B cell (primary cell): ENCODE measurements at places on chromosomes 3 and 15. TPM values are rescaled to one million over a fixed set of nuclear protein-coding genes. Genes with fewer than 3 reads are reported as not detected.

DNA sequence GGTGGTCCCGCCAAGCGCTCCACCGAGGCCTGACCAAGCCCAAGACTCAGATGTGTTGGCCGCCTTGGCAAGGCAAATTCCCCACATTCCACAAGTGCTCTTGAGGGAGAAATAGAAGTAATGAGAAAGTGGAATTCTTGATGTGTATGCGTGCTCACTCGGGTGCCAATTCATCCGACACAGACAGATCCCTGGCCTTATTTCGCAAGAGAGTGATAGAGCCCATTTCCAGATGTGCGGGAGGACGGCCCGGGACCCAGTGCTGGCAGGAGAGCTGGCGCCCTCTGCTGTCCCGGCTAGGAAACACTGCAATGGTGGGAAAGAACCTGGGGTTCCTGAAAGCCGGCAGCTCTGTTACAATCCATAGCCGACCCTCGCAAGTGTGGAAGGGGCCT, 76.0 kb downstream of the HMG20A start:
- H3K27me3 ChIP-seq = no peaks in the 10 kb centered on the region
- no peaks in the 10 kb centered on the region for H3K36me3 ChIP-seq
- no peak overlapping the region for H3K4me3 ChIP-seq
- peaks cover 19% of the 10 kb centered on the region for H3K4me1 ChIP-seq
- peak; percentile 78 for DNase-seq

GRCh38 chr3:101898752-101899169, 49.4 kb downstream of the NFKBIZ start:
- H3K27me3 ChIP-seq = no peaks in the 10 kb centered on the region
- peak overlapping the region; percentile 1 for H3K4me3 ChIP-seq
- peak overlapping the region; percentile 86 for H3K27ac ChIP-seq
- no peaks in the 10 kb centered on the region for H3K36me3 ChIP-seq

GRCh38 chr15:94272251-94272898, 41.0 kb downstream of the MCTP2 start:
- H3K36me3 ChIP-seq = no peaks in the 10 kb centered on the region
- peaks cover 31% of the 10 kb centered on the region for H3K4me1 ChIP-seq

DNA sequence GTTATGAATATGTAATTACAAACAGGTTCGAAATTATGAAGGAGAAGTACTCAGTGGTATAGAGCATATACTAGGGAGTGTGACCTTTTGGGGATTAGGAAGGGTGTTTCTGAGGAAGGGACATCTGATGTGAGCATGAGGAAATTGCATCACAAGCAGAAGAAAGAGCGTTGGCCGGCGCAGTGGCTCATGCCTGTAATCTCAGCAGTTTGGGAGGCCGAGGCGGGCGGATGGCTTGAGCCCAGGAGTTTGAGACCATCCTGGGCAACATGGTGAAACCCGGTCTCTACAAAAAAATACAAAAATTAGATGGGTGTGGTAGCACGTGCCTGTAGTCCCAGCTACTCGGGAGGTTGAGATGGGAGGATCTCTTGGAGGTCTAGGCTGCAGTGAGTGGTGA, 6.9 kb downstream of the CMTM7 start:
- DNase-seq = no peak
- peaks cover 42% of the 10 kb centered on the region for H3K4me1 ChIP-seq
- H3K36me3 ChIP-seq = no peaks in the 10 kb centered on the region
- H3K4me3 ChIP-seq = no peak overlapping the region

DNA sequence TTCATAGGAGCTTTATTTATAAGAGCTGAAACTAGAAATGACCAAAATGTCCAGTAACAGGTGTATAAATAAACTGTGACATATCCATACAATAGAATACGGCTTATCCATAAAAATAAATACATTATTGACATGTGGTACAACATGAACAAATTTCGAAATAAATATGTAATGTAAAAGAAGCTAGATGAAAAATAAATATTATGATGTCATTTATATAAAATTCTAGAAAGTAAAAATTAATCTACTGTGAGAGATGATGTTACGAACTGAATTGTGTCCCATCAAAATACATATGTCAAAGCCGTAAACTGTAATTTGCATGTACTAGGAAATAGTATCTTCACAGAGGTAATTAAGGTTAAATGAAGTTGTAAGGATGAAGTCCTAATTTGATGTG, 1104.9 kb downstream of the NSUN3 start:
- no peaks in the 10 kb centered on the region for H3K27me3 ChIP-seq
- DNase-seq = no peak
- H3K4me3 ChIP-seq = no peak overlapping the region

- H3K4me1 ChIP-seq = no peaks in the 10 kb centered on the region
- DNase-seq = no peak
- no peak overlapping the region for H3K4me3 ChIP-seq
- peaks cover 3% of the 10 kb centered on the region for H3K36me3 ChIP-seq
- H3K27ac ChIP-seq = no peak overlapping the region
Measured at GRCh38 chr15:55356985-55357585, 38.1 kb downstream of the PIGB start.

DNA sequence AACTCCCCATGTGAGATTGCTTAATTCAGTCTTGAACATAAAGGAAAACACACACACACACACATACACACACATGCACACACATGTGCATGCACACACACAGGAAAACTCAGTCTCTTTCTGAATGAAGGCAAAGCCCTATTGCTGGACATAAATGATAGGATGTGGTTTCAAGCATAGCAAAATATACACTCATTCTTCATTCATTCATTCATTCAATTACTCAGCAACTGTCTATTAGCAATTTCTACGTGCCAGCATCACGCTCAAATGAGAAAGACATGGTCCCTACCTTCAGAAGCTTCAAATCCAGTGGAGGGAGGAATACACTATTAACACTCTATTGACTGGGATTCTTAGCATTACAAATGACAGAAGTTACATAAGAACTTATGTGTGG, 41.8 kb upstream of the UBE2E2 start:
- no peak overlapping the region for H3K4me3 ChIP-seq
- H3K36me3 ChIP-seq = no peaks in the 10 kb centered on the region
- H3K27ac ChIP-seq = no peak overlapping the region
- no peak for DNase-seq

GRCh38 chr15:86863226-86863915, 783.7 kb downstream of the AGBL1 start:
- H3K36me3 ChIP-seq = no peaks in the 10 kb centered on the region
- H3K27ac ChIP-seq = no peak overlapping the region
- H3K4me3 ChIP-seq = no peak overlapping the region
- no peaks in the 10 kb centered on the region for H3K27me3 ChIP-seq
- H3K4me1 ChIP-seq = no peaks in the 10 kb centered on the region
- DNase-seq = no peak

- no peak overlapping the region for H3K4me3 ChIP-seq
- no peak for DNase-seq
- H3K36me3 ChIP-seq = no peaks in the 10 kb centered on the region
- peak overlapping the region; percentile 84 for H3K27ac ChIP-seq
Measured at GRCh38 chr15:83067638-83067962, 548 bp upstream of the BTBD1 start.

DNA sequence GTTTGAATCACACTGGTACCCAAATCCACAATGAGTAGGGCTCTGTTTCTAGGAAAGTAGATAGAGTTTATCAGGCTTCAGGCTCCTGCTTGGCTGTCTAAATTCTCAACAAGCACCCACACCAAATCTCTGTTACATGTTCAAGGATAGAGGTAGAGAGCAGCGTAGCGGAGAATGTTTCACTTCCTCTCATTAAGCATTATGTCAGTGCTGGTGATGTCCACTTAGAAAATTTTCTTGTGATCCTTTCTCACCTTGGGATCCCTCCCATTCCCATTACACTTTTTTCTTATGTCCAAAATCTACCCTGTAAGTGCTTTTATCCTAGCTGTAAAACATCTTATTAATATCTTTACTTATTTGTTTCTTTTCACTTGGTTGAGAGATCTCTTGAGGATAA, 34.7 kb upstream of the GCSAM start:
- no peak overlapping the region for H3K4me3 ChIP-seq
- H3K4me1 ChIP-seq = no peaks in the 10 kb centered on the region
- no peaks in the 10 kb centered on the region for H3K27me3 ChIP-seq
- no peaks in the 10 kb centered on the region for H3K36me3 ChIP-seq
- no peak overlapping the region for H3K27ac ChIP-seq

DNA sequence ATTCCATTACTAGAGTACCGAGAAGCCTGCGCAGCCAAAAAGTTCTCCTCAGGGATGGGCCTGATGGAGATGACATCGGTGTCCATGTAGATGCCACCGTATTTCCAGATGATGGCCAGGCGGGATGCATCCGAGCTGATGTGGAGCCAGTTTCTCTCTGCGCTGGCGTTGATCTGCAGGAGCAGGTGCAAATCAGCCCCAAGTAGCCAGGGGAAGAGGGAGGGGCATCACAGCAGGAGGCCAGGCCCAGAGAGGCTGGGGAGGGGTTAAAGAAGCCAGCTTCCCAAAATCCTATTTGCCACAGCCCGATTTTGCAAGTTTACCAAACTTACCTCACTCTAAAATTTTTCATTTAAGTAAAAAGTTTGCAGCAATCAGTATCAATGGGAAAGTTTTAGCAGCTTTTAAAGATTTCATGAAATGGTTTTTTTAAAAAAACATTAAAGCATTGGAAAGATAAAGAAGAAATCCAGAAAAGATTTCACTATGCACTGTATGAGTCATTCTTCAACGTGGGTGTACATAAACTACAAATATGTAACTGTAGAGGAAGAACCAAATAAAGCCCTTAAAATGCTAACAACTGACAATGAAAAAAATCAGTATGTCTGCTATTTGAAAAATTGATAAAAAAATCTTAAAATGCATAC, 7.4 kb downstream of the A4GNT start:
- no peaks in the 10 kb centered on the region for H3K36me3 ChIP-seq
- no peak for DNase-seq
- no peak overlapping the region for H3K27ac ChIP-seq
- no peak overlapping the region for H3K4me3 ChIP-seq
- H3K4me1 ChIP-seq = no peaks in the 10 kb centered on the region
- H3K27me3 ChIP-seq = peaks cover 8% of the 10 kb centered on the region

GRCh38 chr3:71903112-71903495, 118.2 kb upstream of the PROK2 start:
- H3K4me1 ChIP-seq = peaks cover 46% of the 10 kb centered on the region
- DNase-seq = no peak
- H3K4me3 ChIP-seq = no peak overlapping the region
- H3K27ac ChIP-seq = no peak overlapping the region

DNA sequence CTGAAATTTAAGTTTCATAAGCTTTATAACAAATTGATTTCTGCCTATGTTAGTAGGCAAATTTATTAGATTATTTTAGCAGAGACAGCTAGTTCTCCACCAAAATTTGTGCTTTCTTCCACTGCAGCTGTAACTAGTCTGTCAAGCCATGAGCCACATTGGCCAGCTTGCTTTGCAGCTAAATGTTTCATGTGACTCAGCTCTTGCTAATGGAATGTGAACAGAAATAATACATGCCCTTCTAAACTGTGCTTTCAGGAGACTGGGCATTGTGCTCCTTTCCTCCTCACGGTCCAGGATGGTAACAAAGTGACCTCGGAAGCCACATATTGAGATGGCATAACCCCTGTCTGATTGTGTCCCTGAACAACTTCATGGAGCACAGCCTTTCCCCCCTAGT, 51.3 kb upstream of the KPNA4 start:
- H3K27me3 ChIP-seq = no peaks in the 10 kb centered on the region
- no peak for DNase-seq
- H3K27ac ChIP-seq = no peak overlapping the region
- no peak overlapping the region for H3K4me3 ChIP-seq
- no peaks in the 10 kb centered on the region for H3K4me1 ChIP-seq

DNA sequence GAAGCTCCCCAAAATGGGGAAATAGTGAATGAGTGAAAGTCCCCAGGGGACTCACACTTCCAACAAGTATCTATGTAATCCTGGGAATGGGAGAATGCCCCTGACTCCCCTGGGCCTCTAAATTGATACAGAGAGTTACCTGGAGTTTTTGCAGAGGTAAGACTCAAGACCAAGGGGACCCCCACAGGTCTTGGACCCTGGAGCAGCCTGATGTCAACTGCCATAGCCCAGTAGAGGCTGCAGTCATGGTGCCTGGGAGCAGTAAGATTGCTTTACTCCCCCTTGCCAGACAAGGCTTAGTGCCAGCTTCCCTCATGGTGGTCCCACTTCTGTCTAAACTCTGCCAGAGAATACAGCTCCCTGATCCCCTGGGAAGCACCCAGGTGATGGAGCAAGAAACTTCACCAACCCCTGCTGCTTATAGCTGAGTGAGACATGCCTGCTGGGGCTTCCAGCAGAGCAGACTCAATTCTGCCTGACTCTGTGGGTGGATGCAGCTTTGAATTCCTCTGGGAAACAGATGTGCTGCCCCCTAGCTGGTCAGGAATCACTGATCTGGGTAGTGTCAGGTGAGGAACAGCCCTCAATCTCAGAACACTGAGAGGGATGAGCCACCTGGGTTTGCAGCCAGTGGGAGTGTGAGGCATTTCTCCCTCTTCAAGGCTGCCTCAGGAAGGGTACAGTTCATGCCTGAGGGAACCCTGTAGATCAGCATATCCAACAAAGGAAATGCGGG, 485.9 kb downstream of the NSUN3 start:
- no peaks in the 10 kb centered on the region for H3K4me1 ChIP-seq
- DNase-seq = no peak
- no peak overlapping the region for H3K27ac ChIP-seq
- H3K27me3 ChIP-seq = no peaks in the 10 kb centered on the region

GRCh38 chr3:115784739-115785536, 161.6 kb downstream of the GAP43 start:
- H3K36me3 ChIP-seq = no peaks in the 10 kb centered on the region
- H3K4me3 ChIP-seq = peak overlapping the region; percentile 66
- no peak for DNase-seq
- peak overlapping the region; percentile 18 for H3K27ac ChIP-seq

DNA sequence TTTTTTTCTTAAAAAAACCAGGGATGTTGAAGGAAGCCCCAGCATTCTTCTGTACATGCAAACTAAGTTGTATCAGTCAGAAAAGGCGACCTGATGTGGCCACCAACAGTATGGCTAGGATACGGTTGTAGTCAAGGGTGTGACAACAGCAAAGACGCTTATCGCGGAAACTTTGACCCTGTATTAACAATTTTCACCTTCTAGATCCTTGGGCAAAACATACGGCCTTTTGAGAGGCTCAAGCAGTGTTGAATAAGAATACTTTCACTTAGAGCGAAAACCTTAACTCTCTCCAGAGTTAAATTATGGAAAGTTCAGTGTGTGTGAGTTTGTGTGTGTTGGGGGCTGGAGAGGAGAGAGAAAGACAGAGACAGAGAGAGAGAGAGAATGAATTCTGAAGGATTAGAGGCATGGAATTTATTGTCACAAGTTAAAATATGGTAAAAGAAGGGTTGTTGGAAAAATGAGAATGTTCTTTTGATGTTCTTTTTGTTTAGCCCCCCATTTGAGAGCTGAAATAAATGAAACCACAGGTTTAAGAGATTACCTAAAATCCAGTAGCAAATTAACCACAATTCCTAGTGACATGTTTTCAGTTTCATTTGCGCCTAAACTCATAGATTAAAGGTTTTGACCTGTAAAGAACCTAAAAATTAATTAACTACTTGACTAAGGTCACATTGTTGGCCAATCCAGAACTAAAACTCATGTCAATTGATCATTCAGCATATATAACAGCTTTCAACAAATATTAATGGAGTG, 9.2 kb downstream of the ALCAM start:
- no peak for DNase-seq
- H3K4me1 ChIP-seq = peaks cover 3% of the 10 kb centered on the region
- H3K27ac ChIP-seq = no peak overlapping the region
- H3K4me3 ChIP-seq = no peak overlapping the region

Gene TRPM1
- not detected in 2 replicates for total RNA-seq

Gene GLT8D1
- total RNA-seq = 28.7 and 32.5 TPM in 2 replicates

Gene FSD2
- not detected in 2 replicates for total RNA-seq

Gene NUDT16
- 17.6 and 19.1 TPM in 2 replicates for total RNA-seq

Gene SH3GL3
- not detected in 2 replicates for total RNA-seq

Gene PRSS50
- total RNA-seq = 0.10 TPM in 1 of 2 replicates, not detected in the other

Gene KBTBD8
- 27.6 and 32.6 TPM in 2 replicates for total RNA-seq

Gene KIF15
- total RNA-seq = 1.4 and 2.2 TPM in 2 replicates

Gene WDR72
- total RNA-seq = not detected in 2 replicates

Gene NMNAT3
- total RNA-seq = 2.7 and 3.3 TPM in 2 replicates
